NCI-H1436 (cell line): ENCODE measurements at places on chromosomes 16 and 17.

DNA sequence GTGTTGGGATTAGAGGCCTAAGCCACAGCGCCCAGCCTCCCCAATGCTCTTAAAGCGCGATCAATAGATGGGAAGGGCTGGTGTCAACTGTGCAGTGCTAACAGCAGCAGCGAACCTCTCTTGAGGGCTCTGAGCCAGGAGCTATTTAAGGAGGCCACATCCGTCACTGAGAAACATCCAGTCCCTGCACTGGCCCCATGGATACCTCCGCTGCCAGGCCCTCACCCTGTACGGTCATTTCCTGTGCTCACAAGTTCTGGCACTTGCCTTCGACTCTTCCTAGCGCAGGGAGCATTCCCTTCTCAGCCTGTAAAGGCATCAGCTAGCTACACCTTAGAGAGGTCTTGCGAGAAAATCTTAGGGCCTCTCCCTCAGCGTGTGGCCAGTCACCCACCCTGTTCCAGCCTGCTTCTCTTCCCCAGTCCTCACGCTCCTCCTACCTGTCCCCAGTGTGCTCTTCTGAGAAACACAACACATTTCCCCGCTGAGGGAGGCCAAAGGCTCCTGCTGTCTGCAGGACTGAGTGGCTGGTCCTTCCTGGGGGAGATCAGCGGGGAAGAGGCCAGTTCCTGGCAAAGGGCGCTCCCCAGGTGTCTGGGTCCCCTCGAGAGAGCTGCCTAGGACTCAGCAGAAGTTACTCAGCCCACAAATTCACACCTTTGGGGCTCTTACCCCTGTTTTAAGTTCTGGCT is 28.6 kb downstream of the GTF3C1 start:
- no peak for DNase-seq

- no peak for DNase-seq
These were observed 3.9 kb upstream of the CCL2 start for GRCh38 chr17:34251186-34251585.

- no peak for DNase-seq
These were observed 44.7 kb downstream of the SKAP1 start for GRCh38 chr17:48385319-48385718.

DNA sequence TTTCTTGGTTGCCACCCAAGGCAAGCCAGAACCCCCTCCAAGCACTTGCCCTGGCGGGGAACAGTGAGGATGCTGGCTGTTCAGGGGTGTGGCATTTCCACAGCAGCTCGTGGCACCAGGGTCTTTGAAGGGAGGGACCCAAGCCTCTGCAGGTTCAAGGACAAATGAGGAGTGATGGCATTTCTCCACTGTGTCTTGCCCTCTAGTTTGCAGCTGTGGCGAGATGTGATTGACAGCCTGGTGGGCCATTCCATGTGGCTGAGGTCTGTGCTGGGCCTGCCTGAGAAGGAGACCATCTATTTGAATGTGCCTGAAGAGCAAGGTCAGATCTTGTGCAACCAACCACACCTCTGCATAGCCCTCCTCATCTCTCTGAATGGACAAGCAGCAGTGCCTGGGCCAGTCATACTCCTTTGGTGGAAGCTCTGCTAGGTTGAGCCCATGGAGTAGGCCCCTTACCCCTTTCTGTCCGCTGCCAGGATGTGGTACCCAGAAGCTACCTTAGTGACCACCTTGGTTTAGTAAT is 4.5 kb upstream of the EPN3 start:
- no peak for DNase-seq

GRCh38 chr16:48565752-48566151 is 44.2 kb downstream of the N4BP1 start:
- DNase-seq, result no peak

GRCh38 chr16:22903716-22904115 is 89.8 kb downstream of the HS3ST2 start:
- no peak for DNase-seq

DNA sequence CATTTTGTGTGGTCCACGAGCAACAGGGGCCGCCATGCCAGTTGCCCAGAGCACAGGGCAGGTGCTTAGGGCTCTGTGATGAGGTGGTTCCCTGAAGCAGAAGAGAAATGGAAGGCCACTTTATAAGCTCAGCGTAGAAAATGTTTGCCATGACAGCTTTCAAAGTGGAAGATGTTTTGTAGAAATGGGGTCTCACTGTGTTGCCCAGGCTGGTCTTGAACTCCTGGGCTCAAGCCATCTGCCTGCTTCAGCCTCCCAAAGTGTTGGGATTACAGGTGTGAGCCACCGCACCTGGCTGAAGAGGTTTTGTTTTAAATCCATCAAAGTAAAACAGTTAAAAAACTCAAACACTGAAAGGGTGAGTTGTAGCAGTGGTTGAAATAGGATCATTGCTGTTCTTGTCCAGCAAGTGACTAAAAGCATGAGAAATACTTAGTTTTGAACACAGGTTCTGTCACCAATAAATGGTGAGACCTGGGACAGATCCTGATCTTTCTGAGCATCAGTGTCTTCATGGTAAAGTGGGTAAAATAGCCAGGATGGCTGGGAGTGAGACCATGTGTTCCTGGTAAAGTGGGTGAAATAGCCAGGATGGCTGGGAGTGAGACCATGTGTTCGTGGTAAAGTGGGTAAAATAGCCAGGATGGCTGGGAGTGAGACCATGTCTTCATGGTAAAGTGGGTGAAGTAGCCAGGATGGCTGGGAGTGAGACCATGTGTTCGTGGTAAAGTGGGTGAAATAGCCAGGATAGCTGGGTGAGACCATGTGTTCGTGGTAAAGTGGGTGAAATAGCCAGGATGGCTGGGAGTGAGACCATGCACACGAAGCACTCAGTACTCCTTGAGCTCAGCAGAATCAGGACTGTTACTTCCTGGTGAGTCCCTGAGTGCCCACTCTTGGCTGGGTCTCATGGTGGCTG is 46.0 kb downstream of the BANP start:
- DNase-seq, result no peak

DNA sequence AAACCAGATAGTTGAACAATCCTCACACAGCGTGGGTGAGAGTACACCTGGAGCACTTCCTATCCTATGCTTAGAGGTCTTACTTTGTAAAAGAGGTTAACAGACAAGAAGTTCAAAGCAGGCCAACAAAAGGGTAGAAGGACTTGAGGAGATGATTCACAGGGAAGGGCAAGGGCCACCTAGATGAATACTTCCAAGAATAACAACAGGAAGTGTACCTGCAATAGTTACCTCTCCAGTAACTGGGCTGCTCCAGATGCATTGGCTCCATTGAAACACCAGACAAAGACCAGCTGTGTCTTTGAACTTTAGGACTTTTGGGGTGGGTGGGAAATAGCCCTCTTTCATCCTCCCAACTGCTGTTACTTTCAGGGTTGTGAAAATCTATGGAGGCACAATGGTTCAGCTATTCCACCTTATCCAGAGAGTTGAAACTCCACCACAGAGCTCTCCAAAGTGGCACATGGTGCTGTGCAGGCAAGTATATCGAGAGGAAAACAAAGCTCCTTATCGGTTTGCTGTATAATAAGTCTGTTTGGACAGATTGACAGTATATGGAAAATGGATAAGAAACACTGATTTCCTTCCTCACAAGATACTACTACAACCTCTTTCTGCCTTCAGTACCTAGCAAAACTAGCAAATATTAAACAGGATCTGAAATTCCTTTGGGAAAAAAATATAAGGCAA is 22.7 kb downstream of the RNF43 start:
- DNase-seq, result no peak

- DNase-seq, result peak; percentile 44
These were observed 9.0 kb upstream of the CDH5 start for GRCh38 chr16:66357523-66357928.
